ENCODE measurements at places on chromosomes 1 and 21.

DNA sequence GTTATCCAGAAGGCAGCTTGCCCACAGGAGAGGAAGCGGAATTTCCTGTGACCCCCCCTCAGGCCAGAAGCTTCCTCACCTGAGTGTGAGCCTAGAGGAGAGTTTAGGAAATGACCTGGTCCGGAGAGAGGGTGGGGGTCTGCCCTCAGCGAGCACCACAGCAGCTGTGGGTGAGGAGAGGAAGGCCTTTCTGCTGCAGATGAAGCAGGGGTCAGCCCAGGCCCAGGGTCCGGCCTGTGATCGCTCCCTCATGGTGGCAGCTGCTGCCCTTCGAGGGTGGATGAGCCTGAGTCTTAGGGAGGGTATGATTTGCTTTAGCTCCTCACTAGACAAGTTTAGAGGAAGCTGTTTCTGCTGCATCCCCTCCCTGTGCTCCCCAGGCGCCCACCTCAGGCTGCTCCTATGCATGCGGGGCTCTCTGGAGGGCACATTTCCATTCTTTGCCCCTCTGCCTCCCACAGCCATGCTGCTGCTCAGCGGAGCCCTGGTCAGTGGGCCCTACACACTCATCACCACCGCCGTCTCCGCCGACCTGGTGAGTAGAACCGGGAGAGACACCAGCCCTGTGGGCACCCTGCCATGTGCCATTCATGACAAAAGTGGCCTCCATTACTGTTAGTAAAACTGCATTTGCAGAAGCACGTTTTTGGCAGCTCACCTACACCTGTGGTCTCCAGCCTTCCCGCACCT lies 53.0 kb downstream of the SLC37A1 start:
- no peak for DNase-seq

DNA sequence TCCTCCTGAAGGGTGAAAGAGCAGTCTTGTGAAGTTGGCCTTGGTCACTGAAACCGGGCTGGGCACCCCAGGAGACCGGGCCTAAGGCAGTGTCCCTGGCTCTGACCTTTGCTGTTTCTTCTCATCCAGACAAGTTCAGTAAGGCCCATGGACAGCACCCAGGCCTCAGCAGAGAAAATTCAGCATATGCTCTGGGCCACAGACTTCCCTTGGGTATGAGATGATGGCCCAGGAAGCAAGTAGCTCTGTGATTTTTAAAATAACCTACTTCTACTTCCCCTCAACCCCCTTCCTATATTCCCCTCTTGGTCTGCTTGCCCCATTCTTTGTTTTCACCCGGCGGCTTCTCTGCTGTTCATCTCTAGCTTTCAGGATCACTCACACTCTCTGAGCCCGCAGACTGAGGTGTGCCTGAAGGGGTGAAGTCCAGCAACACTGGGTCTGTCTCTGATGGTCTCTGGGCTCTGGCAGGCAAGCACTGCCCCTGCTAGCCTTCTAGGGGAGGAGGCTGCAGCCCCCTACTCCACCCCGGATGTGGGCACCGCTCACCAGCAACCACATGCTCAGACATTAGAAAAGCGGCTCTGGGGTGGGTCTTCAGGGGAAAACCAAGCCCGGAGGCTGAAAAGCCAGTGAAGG lies 2.9 kb upstream of the GPR25 start:
- no peak for DNase-seq

DNA sequence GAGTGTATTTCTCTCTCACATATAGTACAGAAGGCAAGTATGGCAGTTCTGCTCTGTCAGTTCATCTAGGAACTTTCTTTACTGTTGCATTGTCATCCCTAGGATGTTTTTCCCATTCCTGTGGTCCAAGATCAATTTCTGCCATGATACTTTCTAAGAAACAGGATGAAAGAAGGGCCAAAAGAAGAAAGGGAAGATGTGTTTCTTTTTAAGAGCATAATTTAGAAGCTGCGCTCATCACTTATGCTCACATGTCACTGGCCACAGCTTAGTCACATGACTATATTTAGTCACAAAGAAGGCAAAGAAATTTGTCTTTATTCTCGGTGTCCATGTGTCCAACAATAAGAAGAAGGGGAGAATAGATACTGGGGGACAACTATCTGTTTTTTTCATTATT lies 7.0 kb upstream of the MAST2 start:
- no peak for DNase-seq

GRCh38 chr1:54995013-54995760 lies 3.5 kb upstream of the BSND start:
- no peak for DNase-seq

- no peak for DNase-seq
These were observed 99.7 kb downstream of the GLIS1 start for GRCh38 chr1:53639251-53639763.

DNA sequence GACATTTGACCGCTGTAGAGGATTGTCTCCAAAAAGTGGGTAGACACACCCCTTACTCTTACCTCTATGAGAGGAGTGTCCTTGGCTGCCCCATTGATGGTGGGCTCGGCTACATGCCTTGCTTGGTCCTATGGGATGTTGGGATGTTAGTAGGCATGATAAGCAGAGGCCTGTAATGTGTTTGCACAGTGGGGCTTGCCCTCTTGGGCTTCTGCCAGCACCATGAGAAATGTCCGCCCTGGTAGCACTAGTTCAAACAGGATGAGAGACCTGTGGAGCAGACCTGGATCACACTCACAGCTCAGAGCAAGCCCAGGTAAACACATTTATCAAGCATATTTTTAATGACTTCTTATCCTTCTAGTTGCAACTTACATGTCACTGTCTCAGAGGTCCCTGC lies 54.2 kb downstream of the SH3GLB1 start:
- no peak for DNase-seq

DNA sequence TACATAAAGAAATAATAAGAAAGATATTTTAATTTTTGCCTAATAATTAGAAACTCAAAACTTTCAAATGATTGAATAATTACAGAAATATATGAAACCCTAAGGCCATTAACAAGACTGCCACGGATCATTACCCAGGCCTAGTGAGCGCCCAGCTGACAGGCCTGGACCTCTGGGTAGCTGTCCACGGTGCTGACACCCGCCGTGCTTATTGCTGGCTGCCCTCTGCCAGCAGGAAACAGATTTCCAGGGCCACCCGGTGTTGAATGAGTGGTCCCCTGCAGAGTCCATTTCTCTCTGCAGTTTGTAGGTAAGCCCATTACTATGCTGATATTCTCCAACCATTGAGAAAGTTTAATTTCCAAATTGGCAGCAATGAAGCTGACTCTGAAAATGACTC lies 254.4 kb upstream of the GJB5 start:
- DNase-seq: peak; percentile 42

GRCh38 chr21:43994646-43995045 lies 17.5 kb upstream of the TRAPPC10 start:
- DNase-seq: no peak

DNA sequence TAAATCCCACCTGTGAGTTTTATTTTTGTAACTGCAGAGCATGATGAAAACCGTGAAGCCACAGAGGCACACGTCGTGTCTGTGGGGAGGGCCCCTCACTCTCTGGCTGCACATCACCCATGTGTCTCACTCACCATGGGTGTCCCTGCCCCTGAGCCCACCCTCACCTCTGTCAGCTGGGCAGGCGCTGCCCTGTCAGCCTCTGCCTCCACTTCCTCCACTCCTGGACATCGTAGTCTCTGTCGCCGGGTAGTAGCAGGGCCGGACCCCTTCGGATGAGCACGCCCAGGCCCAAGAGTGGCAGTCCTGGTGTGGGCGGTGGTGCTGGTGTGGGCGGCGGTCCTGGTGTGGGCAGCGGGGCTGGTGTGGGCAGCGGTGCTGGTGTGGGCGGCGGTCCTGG lies 37.3 kb downstream of the COL18A1 start:
- no peak for DNase-seq

- DNase-seq: no peak
These were observed 38.7 kb downstream of the VTCN1 start for GRCh38 chr1:117171900-117172511.

DNA sequence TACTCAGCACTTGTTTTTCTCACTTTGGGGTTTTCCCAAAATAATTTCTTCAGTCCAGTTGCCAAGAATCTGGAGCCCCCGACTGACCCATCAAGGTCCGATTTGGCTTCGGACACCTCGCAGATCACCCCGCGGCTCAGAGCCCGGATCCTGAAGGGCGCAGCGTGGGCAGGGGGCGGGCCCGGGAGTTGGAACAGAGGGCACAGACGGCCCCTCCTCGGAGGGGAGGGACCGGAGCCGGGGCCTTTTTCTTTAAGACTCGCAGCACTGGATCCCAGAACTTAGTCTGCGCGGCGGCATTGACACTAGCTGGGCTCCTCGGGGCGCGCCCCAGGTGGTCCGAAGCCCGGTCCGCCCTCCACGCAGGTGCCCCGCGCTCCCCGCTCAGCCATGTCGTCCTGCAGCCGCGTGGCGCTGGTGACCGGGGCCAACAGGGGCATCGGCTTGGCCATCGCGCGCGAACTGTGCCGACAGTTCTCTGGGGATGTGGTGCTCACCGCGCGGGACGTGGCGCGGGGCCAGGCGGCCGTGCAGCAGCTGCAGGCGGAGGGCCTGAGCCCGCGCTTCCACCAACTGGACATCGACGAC lies at the start of gene CBR3:
TSS of gene CBR3 (plus strand) at position 277 of the 588 bp plus-strand sequence. CDS start at position 391, 114 bp downstream.
- peak; percentile 66 for DNase-seq

- DNase-seq: no peak
These were observed 26.7 kb upstream of the THEM4 start for GRCh38 chr1:151935894-151936602.

GRCh38 chr1:77514921-77515776 lies 167.3 kb downstream of the ZZZ3 start:
- DNase-seq: no peak

DNA sequence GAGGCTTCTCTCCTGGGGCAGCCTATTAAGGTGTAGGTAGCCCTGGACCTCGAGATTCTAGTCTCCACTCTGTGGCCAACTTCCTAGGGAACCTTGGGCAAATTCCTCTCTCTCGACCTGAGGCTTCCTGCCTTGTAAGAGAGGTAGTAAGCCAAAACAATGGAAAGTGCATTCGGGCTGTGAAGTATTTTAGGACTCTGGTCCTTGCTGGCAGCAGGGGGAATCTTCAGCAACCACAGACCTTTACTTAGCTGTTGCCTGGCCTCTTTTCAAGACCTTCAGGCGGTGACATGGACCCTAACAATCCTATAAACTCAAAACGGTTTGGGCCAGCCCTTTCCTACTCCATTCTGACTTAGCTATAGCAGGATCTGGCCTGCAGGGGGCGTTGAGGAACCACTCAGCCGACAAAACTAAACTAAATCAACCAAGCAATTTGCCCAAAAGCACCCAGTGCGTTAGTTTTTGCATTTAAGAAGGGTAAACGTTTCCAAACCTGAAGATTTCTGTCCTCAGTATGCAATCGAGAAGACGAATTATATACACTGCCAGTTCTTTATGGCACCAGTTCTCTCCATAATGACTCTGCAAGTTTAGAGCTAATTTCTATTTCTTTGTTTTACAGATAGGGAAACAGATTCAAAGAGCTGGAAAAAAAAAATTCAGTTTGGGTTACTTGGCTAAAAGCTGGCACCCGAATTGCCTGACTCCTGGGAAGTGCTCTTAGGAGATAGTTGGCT lies 10.9 kb upstream of the SESN2 start:
- peak; percentile 93 for DNase-seq
